ENCODE measurements at places on chromosomes 5 and 9. TPM values are rescaled to one million over a fixed set of nuclear protein-coding genes. Genes with fewer than 3 reads are reported as not detected.

The PPP3R2 gene
- not detected for total RNA-seq

The FSTL4 gene
- total RNA-seq, result 29.0 TPM

The LOX gene
- total RNA-seq, result 0.27 TPM

The SH3PXD2B gene
- 96.8 TPM for total RNA-seq

The ROPN1L gene
- total RNA-seq, result not detected

The ADRA1B gene
- 0.66 TPM for total RNA-seq

The RECK gene
- 11.1 TPM for total RNA-seq

The SPATA31A7 gene
- total RNA-seq, result not detected

The ADCY2 gene
- 3.8 TPM for total RNA-seq

The TPRN gene
- total RNA-seq, result 9.6 TPM

The CERCAM gene
- 56.1 TPM for total RNA-seq

The ANKRD34B gene
- not detected for total RNA-seq

The PCDH12 gene
- total RNA-seq, result 1.7 TPM

All from glutamatergic neuron (in vitro differentiated cells).